ENCODE measurements at places on chromosomes 4 and X.

DNA sequence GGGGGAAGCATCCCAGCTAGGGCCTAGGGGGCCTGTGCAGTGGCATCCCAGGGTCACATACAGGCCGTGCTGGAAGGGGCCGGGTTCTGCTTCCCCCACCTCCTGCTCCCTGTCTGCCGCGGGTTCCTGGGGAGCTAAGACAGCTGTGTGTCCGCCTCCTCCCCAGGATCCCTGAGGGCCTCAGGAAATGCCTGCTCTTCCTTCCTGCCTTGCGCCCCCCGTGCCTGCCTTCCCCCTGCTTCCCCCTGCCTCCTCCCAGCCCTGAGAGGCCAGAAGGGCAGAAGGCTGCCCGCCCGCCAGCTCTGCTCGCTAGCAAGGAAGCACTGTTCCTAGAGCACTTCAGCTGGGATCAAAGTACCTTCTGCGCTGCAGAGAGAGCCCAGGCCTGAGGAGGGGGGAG is 2.9 kb upstream of the BGN start:
- no peak for DNase-seq

- DNase-seq = no peak
Measured at GRCh38 chr4:3402491-3403347, 39.0 kb upstream of the HGFAC start.

DNA sequence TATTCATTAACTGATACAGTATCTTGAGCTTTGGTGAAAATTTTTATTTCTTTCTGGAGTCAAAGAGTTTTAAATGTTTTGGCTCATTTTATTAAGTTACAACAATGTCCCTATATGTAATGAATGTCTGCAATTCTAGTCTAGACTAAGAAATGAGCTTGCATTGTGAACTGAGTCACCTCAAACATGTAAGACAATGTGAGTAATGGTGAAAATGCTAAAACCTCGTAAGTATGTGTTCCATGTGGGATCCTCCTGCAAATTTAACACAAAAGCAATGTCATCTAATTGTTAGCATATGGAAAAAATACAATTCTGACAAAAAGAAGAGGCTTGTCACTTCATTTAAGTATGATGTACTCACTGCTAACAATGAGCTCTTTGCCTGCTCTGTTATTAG is 480.5 kb upstream of the FSTL5 start:
- no peak for DNase-seq

DNA sequence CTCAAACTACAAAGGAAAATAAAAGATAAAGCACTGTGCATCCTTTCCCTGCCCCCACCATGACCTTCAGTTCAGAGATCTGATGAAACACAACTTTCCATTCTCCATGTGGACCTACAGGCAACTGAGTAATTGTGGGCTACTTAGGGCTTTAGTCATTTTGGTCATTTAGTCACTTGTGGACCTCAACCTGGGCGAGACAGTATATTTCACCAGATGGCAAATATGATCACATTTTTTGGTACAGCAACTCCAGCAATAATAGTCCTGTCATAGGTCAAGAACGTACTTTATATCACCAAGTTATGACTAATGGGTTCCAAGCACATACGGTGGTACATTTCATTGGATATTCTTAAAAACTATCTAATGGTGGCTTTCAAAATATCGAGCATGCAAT is 141.2 kb downstream of the PDGFC start:
- DNase-seq = no peak

GRCh38 chr4:52143815-52144214 is 92.7 kb downstream of the SPATA18 start:
- DNase-seq = no peak

DNA sequence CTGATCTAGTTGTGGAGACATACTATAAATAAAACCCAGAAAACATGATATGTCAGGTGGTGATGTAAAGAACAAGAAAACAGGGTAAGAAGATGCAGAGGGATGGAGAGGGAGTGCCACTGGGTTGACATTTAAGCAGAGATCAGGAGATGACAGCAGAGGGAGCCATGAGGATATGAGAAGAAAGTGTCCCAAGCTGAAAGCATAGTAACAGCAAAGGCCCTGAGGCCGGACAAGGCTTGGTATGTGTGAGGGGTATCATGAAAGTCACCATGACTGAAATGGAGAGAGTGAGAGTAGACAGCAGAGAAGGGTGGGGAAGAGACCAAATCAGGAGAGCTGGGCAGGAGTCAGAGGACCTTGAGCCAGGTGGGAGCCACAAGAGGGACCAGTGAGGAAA is 3.4 kb downstream of the GPKOW start:
- DNase-seq = peak; percentile 33

- DNase-seq = no peak
Measured at GRCh38 chr4:182174979-182175378, 68.2 kb upstream of the TENM3 start.

DNA sequence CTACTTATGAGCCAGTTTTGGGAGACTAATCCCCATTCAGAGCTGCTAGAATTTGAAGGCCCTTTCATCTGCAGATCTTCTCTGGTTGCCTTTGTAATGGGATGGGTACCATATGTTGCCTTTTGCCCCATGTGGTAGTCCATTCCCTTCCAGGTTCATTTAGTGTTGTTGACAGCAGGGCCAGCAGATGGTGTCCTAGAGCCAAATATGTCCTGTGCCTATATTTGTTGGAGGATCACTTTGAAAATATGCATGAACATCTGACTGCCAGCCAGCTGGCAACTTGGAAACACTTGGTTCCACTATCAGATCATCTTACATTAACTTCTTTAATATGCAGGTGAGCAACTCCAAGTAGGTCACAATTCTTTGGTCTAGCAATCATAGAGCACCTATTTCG is 30.4 kb downstream of the CFAP299 start:
- peak; percentile 46 for DNase-seq

DNA sequence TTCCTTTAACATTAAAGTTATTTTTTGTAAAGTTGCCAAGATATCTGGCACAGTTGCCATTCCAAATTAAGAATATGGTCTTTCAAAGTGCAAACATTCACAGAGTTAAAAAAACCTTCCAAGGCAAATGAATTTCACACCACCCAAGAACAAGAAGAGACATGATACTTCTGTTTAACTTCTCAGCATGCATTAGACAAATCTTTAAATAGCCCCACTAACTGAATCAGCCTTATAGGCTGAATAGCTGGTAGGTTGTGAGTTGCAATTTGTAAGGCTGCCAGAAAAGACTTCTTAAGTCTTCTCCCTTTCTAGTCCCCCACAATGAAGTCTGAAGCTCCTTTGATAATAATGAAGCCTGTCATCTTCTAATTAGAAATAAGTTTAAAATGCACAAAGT is 95.6 kb downstream of the MAPK10 start:
- no peak for DNase-seq
